ENCODE measurements at places on chromosomes 12 and 14.

DNA sequence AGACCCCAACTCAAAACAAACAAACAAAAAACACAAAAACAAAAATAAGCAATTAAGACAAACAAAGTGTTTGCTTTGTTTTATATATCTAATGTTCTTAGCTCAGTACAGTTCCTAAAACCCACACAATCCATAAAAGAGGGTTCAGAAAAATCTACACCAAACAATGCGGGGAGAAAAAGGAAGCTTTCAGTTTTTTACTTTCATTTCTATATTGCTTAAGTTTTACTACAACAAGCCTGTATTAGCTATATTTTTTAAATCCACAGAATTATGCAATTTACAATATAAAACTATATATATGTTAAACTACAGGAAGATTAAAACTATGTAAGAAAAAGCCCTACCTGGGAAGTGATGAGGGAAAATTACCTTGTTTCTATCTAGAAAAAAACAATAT, 41.4 kb downstream of the CLIP1 start:
- H3K27ac ChIP-seq, result no peak overlapping the region
- H3K36me3 ChIP-seq, result peaks cover 2% of the 10 kb centered on the region
- peaks cover 6% of the 10 kb centered on the region for H3K4me1 ChIP-seq
- DNase-seq, result no peak
- no peaks in the 10 kb centered on the region for H3K27me3 ChIP-seq
- H3K4me3 ChIP-seq, result no peak overlapping the region

DNA sequence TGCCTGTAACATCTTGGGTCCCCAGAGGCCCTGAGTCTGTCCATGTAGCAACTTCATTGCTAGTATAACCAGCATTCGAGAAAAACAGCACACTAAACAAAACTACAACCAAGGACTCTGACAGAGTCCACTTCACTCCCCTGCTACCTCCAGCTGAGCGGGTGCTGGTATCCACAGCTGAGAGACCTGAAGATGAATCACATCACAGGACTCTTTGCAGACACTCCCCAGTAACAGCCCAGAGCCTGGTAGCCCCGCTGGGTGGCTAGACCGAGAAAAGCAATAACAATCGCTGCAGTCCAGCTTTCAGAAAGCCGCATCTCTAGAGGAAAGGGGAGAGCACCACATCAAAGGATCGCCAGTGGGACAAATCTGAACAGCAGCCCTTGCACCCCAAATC, 9.0 kb upstream of the IQSEC3 start:
- DNase-seq, result no peak
- peaks cover 5% of the 10 kb centered on the region for H3K36me3 ChIP-seq
- no peak overlapping the region for H3K27ac ChIP-seq
- H3K4me1 ChIP-seq, result no peaks in the 10 kb centered on the region
- H3K27me3 ChIP-seq, result peaks cover 76% of the 10 kb centered on the region

- H3K36me3 ChIP-seq, result no peaks in the 10 kb centered on the region
- no peak for DNase-seq
- no peak overlapping the region for H3K4me3 ChIP-seq
Observed at GRCh38 chr14:102571478-102572042, 20.9 kb upstream of the RCOR1 start.

GRCh38 chr12:77855548-77855947, 24.9 kb downstream of the NAV3 start:
- H3K27me3 ChIP-seq, result no peaks in the 10 kb centered on the region
- H3K4me3 ChIP-seq, result no peak overlapping the region
- no peaks in the 10 kb centered on the region for H3K36me3 ChIP-seq
- no peak overlapping the region for H3K27ac ChIP-seq
- no peaks in the 10 kb centered on the region for H3K4me1 ChIP-seq

DNA sequence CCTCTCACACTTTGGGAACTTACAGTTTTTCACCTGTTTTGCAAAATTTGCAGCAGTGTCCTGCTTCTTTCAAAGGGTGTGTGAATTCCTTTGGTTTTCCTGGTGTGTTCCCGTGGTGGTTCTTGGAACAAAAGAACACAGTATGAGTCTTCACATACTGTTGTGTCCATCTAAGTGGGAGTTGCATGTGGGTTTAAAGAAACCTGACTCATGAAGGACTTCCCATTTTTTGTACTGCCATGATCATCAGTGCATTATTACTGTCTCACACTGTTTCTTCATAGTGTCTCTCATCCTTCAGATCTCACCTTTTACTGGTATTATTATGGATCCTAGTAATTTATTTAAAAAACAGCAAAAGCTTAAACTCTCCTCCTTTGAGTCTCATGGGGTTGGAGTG, 3.8 kb upstream of the GZMH start:
- peaks cover 56% of the 10 kb centered on the region for H3K4me1 ChIP-seq
- no peak overlapping the region for H3K27ac ChIP-seq
- H3K36me3 ChIP-seq, result peaks cover 8% of the 10 kb centered on the region
- H3K27me3 ChIP-seq, result no peaks in the 10 kb centered on the region
- no peak for DNase-seq

DNA sequence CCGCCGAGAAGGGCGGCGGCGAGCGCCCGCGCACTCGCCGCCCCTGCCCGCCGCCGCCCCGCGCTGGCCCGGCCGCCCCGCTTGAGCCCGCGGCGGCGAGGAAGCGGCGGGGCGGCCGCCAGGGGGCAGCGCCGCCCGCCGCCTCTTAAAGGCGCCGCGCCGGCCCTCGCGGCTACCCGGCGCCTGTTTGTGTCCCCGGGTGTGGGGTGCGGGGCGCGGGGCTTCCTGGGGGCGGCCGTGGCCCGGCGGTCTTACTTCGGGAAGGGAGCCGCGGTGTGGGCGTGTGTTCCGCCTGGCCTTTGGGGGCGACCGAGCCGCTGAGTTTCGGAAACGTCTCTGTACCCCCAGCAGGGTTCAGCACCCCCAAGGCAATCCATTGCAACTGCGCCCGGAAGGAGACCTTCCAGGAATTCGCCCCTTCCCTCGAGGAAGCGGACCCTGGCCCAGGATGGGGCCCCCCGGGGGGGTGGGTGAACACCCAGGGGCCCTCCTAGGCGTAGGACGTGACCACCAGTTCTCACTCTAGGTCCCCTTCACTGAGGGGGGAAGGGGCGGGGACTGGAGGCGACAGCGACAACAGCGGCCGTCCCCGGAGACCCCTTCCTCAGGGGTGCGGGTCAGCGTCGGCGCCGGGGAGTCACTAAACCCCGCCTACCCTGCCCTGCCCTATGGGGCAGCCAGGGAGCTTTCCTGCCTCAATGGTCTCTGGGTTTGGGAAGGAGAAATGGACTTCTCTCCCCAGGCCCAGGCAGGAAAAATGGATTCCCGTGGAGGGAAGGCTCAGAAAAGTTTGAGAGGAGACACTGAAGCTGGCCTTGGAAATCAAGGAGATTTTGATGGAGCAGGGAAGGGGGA, at the start of gene ITPK1:
Gene ITPK1, minus strand, starts transcription at position 105 of the 855 bp plus-strand sequence. CDS start 762 bp downstream, outside the sequence.
- H3K27ac ChIP-seq, result peak within 1 kb of the TSS; percentile 79
- DNase-seq, result peak; percentile 72
- H3K4me1 ChIP-seq, result peaks cover 27% of the 10 kb centered on the region
- H3K27me3 ChIP-seq, result no peaks in the 10 kb centered on the region
- H3K36me3 ChIP-seq, result peaks cover 2% of the 10 kb centered on the region

GRCh38 chr12:68429696-68430095, 97.5 kb upstream of the MDM1 start:
- H3K36me3 ChIP-seq, result no peaks in the 10 kb centered on the region
- H3K27me3 ChIP-seq, result no peaks in the 10 kb centered on the region
- no peak for DNase-seq

GRCh38 chr12:51548241-51548640, 42.8 kb upstream of the SCN8A start:
- no peak overlapping the region for H3K27ac ChIP-seq
- no peak for DNase-seq
- no peaks in the 10 kb centered on the region for H3K4me1 ChIP-seq
- peaks cover 8% of the 10 kb centered on the region for H3K27me3 ChIP-seq
- H3K36me3 ChIP-seq, result no peaks in the 10 kb centered on the region

DNA sequence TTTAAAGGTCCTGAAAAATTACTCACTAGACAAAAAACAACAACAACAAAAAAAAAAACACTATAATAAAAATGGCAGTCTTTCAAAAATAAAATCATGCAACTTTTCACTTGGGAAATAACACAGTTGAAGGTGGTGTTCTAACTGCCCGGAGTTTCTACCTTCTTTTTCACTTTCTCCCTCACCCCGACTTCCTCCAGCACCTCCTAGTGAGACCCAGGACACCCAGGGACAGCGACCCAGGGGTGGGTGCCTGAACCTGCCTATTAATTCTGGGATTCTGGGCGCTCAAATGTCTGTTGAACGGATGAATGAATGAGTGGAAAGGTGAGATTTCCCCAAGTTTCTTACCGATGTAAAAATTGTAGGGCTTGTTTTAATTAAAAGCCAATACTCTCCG, 2.0 kb upstream of the FZD10 start:
- H3K27me3 ChIP-seq, result peaks cover 55% of the 10 kb centered on the region
- H3K4me3 ChIP-seq, result no peak overlapping the region
- no peaks in the 10 kb centered on the region for H3K36me3 ChIP-seq
- no peak for DNase-seq
- H3K4me1 ChIP-seq, result no peaks in the 10 kb centered on the region

Data from activated naive CD8-positive, alpha-beta T cell treated with anti-CD3 and anti-CD28 coated beads for 36 hours (primary cell).